Spinal cord (tissue), 10 donors: ENCODE measurements at places on chromosomes 6 and 20. TPM values are rescaled to one million over a fixed set of nuclear protein-coding genes. Genes with fewer than 3 reads are reported as not detected.

- no peak for DNase-seq
Measured at GRCh38 chr6:52154381-52154780, 31.8 kb upstream of the IL17A start.

- DNase-seq: no peak
Measured at GRCh38 chr20:24620937-24621519, 151.6 kb downstream of the SYNDIG1 start.

DNA sequence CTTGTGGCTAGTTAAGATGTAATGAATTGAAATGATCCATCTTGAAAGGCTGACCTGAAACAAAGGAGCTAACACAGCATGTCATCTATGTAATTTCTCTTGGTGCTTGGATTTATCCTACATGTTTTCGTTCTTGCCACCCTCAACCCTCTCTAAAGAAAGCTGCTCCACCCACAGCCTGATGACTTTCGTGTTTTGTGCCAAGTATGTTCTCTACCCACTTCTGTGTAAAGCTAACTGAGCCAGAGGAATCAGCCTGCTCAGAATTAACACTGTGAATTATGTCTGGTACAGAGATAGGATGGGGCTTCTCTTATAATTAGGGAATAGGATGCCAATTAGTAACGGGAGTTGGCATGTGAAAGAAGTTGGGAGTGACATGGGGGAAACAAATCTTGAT lies 67.9 kb upstream of the MLIP start:
- DNase-seq: no peak

Gene C6orf62
- polyA plus RNA-seq: 147 TPM

Gene KHDRBS2
- 10.3 TPM for polyA plus RNA-seq

DNA sequence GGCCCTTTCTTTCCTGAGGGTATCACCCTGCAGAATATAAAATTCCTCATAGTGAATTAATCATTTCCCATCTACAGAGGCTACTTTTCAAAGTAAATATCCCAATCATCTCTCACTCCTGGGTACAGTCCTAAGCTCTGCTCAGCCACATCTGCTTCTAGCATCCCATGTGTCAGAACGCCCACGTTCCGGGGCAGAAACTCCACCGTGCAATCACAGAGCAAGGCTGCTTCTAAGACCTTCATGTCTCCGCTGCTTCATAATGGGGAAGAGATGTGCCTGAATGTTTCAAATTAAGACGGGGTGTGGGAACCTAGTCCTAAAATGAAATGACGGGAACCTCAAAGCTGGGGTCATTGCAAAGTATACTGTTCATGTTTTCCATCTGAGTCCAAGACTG lies 208.8 kb upstream of the GMDS start:
- no peak for DNase-seq
